NCI-H1092 (cell line): ENCODE measurements at places on chromosomes 7 and 10.

- no peak for DNase-seq
Observed at GRCh38 chr10:64829888-64830412, 1308.7 kb downstream of the REEP3 start.

GRCh38 chr7:30635798-30636197 lies 41.1 kb downstream of the GARS1 start:
- no peak for DNase-seq

GRCh38 chr7:78399033-78399769 lies 600.6 kb downstream of the PHTF2 start:
- DNase-seq, result no peak

GRCh38 chr10:84826704-84827103 lies 498.3 kb downstream of the CCSER2 start:
- DNase-seq, result no peak

- no peak for DNase-seq
Observed at GRCh38 chr7:24025094-24025493, 258.9 kb upstream of the NPY start.

DNA sequence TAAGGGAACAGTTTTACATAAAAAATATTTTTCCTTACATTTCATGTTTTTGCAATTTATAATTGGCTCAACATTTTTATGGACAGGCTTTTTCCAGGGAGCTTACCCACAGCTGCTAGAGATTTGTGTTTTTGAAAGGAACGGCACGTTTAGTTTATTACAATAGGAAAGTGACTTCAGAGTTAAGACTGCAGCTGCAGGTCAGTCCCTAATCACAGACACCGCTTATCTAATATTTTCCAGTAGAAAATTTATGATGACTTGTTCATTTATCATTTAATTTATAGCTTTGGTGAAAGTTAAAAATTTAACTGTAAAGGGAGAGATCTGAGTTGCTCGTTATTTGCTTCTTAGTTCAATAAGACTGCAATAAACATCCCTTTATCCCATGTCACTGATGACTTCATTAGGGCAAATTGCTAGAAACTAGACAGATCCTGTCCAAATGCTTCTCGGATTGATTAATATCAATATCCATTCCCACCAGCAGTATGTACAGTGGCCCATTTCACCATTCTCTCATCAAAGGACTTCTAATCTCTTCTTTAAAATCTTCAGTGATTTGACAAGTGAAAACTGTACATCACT lies 97.0 kb upstream of the ODAD2 start:
- no peak for DNase-seq

- DNase-seq, result no peak
Observed at GRCh38 chr10:16545116-16545736, 23.5 kb upstream of the C1QL3 start.

GRCh38 chr7:112167147-112167546 lies 39.1 kb downstream of the DOCK4 start:
- DNase-seq, result no peak

DNA sequence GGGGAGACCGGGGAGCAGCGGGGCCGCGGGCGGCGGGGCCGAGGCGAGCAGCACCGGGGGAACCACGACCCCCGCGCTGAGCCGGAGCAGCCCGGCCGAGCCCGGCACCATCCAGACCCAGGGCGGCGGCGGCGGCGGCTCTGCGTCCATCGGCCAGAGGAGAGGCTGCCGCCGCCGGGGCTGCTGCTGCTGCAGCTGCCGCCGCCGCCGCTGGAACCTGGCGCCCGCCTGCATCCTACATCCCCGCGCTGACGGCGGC lies 190 bp downstream of the TCERG1L start:
- DNase-seq, result no peak
